ENCODE measurements at places on chromosomes 11 and 22. TPM values are rescaled to one million over a fixed set of nuclear protein-coding genes. Genes with fewer than 3 reads are reported as not detected.

Gene AGBL2
- not detected for total RNA-seq

Gene VSIG10L2
- total RNA-seq, result not detected

DNA sequence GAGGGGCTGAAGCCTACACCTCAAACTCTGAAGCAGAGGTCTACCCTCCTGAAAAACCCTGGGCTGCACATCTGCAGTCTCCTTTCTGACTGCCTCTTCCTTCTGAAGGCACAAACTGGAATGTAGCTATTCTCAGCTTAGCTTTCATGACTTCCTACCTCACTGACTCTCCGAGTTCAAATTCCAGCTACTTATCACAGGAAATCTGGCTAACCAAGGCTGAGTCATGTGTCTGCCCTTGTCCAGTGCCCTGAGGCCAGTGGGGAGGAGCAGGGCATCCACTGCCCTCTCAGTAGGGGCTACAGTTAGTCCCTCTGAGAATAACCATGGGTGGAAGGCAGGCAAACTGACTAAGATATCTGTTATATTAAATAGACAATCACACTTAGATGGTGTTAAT lies 29.2 kb downstream of the PDGFD start:
- no peak for DNase-seq

GRCh38 chr11:71342116-71342515 lies 89.7 kb upstream of the SHANK2 start:
- DNase-seq, result no peak

DNA sequence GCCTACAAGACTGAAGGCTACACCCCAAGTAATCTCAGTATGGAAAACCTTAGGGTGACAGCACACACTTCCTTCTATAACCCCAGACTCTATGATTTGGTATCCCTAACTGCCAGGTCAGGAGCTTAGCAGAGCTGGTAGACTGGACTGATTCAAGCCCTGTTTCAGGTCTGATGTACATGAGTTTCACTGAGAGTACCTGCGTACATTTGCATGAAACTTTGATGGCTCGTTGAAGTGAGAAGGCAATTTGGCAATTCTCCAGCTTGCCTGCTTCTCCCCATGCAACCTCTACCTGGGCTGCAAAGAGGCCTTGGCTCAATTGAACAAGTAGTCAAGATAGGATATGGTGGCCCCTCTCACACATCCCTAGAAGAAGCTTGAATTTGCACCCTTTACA lies 10.2 kb downstream of the FIBIN start:
- DNase-seq, result no peak

DNA sequence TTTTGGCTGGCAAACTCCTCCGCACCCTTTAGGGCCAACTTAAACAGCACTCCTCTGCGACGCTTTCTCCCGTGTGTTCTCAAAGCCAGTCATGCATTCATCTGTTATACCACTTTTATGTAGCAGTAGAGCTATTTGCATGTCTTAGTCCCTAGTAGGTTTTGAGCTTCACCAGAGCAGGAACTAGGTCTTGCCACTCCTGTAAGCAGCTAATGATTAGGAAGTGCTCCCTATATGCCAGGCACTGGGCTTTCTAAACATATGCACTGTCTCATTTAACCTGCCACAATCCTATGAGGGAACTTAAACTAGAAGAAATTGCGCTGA lies 180.8 kb downstream of the DBX1 start:
- DNase-seq, result no peak

DNA sequence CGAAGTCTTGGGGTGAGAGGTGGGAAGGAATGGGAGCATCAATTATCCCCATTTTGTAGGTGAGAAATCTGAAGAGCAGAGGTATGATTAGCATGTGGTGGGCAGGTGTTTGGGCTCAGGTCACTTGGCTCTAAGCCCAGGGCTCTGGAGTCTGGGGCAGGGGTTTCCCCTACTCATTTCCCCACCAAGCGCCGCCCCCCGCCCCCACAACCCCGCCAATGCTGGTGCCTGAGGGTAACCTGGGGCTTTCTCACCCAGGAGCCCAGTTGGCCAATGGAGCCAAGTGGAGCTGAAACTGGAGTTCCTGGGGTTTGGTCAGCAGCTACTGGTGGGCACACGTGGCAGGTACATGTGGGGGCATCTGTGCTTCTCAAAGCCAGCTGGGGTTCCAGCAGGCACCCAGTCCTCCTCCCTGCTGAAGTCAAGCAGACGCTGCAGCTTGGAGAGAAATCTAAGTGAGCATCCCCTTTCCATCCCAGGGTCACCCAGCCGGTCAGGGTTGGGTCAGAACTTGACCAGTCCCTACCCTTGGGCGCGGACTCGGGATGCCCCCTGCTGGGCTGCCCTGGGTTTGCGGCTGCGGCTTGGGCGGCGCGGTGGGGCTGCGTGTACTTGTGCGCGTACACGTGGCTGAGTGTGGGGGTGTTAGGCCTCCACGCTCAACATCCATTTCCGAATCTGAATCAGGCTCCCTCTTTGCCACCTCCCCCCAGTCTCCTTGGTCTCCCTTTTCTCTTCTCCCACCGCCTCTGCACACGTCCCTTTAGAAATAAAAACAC lies 1.7 kb upstream of the CHRM1 start:
- DNase-seq, result no peak

GRCh38 chr11:65919141-65919572 lies at the start of gene DRAP1:
TSS of gene DRAP1 (plus strand) at chr11:65919426. CDS start at chr11:65919502, 76 bp downstream.
- DNase-seq, result peak; percentile 99

DNA sequence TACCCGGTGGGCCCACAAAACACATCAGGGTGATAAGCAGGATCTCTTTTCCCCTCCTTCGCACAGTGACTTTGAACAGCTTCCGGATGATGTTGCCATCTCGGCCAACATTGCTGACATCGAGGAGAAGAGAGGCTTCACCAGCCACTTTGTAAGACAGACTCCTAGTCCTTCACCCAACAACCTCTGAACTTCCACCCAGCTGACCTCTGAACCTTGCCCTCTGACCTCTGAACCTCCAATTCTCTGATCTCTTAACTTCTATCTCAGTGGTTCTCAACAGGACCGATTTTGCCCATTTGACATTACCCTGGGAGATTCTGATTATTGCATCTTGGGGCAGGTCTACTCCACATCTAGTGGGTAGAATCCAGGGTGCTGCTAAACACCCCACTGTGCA lies 3.2 kb downstream of the NCF4 start:
- no peak for DNase-seq

DNA sequence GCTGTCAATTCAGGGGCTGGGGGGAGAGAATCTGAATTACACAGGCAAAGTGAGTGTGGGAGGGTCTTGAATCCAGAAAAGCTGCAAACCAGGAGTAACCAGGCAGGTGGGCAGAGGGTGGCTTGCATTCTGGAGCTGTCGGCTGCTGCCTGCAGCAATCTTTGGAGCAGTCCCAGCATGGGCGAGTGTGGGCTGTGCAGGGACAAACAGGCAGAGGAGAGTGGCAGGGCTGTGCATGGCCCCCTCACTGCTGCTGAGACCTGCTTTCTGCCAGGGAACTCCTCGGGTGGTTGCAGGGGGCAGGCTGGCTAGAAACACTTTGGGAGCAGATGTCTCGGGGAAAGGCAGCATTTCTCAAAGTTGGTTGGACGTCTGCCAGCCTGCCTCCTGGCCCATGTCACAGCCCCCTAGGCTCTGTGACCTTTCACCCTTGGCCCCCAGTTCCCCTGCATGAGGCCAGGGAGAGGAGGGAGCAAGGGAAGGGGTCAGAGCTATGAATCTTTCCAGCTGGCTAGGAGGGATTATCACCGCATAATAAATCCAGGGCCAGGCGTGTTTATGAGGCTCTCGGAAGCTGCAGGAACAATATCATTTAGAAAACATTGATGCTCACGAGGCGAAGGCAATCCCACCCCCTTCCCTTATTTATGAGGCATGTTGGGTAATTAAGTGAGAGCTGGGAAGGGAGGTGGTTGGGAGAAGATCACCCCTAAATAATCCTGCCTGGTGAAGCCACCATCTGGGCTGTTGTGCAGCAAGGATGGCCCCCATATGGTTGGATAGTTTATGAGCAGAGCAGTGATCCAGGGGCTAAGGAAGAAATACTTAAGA lies 212.3 kb upstream of the NCAM1 start:
- no peak for DNase-seq

DNA sequence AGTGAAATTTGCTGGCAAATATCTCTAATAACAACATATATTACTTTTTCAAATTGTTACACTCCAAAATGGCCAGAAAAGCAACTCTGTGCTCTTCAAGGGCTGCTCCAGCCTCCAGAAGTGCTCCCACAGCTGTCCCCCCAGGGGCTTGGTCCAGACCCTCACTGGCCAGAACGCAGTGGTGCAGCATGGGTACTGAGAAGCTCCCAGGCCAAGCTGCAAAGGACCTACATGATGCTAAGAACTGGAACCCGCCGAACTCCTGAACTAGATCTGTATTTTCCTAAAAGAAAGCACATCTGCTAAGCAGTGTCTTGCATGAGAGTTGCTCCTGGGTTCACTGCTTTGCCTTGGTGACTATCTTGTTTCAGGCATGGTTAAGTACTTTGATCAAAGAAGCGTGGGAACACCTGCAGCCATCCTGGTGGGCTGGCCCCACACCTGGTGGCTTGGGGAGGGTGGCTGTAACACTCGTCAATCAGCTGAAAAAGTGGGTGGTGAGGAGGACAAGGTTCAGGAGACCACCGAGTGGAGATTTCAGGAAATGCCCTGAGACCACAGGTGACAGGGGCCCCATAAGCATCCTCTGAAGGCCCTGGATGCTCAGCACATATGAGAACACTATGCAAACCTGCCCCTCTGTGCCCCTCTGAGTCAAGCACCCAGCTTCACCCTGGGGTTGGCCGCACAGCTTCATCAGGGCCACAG lies 72.7 kb upstream of the PITPNB start:
- DNase-seq, result no peak

DNA sequence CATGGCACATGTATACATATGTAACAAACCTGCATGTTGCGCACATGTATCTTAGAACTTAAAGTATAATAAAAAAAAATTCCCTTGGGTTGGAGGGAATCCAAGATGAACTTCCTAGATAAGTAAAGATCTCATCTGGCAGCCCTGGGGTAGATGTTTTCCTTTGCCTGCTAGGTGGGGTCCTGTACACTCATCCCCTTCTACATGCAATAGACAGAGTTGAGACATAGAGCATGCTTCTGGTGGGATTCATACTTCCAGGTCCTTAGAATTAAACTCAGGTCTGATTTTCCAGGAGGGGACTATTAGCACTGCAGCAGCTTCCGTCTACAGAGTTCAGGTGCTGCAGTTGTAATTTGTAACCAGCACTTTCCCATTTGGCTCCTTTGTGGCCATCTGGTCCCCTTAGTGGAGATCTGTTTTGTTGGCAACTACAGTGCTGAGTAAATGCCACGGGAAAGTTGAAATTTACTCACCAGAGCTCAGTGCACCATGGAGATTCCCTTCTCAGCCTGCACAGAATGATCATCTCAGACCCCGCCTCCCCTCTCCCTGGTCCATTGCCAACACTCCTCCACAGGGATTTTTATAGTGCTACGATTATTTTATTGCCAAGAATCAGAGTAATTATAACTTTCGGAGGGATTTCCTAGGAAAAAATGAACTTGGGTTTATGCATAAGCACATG lies 220.1 kb upstream of the E2F8 start:
- no peak for DNase-seq

DNA sequence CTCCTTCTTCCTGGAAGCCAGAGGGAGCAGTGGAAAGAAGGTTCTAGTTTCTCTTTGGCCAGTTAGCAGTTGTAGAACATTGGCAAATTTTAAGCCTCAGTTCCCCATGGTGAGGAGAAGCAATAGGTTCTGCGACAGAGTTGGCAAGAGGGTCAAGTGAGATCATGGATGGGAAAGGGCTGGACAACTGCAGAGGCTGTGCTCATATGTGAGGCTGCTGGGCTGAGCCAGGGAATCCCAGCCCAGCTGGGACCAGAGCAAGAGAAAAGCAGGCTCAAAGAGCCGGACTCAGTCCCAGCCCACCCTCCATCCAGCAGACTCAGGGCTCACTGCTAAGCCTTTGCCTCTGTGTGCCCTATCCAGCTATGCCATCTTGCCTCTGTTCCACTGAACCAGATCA lies 66.8 kb upstream of the MYOD1 start:
- DNase-seq, result no peak

DNA sequence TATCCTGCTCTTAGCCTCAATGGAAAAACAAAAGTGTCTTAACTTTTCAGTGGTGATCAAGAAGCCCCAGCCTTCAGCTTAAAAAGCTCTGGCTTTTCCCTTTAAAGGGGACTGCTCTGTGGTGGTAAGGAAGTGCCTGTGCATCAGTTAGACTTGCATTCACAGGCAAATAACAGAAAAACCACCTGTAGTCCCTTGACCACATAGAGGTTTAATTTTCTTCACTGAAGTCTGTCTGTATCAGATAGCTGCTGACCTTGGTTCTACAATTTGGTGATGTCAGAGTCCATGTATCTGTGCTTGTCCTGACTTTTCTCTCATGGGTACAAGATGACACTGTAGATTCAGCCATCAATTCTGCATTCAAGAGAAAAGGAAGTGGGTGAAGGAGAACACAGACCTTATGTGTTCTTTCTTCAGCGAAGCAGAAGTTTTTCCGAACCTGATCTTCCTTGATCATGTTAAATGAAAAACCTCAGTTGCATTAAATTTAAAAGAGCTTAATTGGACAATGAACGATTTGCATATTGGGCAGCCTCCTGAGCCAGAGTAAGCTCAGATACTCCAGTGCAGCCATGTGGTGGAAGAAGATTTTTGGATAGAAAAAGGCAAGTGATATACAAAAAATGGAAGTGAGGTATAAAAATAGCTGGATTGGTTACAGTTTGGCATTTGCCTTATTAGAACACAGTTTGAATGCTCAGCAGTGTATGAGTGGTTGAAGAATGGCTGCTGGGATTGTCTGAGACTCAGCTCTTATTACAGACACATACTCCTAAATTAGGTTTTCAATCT lies 43.2 kb upstream of the RDX start:
- no peak for DNase-seq

- DNase-seq, result no peak
Observed at GRCh38 chr11:133553885-133554740, 21.8 kb upstream of the OPCML start.

DNA sequence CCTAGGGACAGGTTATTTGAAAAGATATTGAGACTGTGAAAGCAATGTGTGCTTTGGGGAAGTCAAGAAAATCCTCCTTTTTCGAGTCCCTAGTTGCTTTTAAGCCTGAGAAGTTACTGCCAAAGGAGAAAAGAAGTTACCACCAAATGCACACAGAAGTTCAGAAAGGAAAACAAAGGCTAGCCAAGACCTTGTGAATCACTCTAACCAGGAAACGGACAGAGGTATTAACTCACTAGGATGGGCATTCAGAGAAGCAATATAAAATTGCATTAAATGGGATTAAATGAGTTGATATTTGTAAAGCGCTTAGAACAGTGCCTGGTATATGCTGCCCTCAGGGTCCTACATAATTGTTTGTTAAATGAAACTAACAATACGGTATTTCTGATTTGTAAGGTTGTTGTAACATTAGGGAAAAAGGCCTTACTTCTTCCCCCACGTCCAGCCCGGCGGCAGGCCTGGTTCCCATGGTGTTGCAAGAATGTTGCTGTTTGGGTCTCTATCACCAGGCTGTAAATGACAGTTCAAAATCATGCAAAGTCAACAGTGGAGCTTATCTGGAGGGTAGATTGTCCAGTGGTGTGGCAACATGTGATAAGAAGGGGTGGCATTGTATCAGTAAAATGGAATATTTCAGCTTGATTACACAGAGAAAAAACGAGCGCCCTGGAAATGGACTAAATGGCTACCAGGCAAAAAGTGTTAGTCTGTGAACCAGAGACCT lies 7.1 kb downstream of the TMA7B start:
- no peak for DNase-seq

Measured in gastrocnemius medialis (tissue), 4 donors.